ENCODE measurements at places on chromosomes 4 and X.

- no peak for DNase-seq
Measured at GRCh38 chr4:77021614-77022089, 54.1 kb downstream of the CCNI start.

- no peak for DNase-seq
Measured at GRCh38 chrX:23118890-23119527, 119.2 kb downstream of the DDX53 start.

DNA sequence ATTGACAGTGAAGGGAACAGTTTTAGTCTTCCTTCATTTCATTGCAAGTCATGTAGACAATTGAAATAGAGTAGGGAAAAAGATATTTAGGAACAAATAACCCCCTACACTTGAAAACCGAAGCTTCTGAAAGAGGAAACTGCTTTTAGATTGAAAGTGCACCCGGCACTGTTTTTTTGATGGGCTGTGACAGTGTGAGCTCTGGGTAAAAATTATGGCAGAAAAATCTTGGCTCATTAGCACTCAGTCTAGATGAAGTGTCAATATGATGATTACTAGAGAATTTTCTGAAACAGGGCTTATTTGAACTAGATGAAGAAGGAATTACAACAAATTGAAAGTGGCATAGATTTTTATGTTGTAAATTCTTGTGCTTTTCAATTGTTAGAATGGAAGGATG lies 1132.4 kb downstream of the RAPGEF2 start:
- no peak for DNase-seq

- DNase-seq = no peak
Measured at GRCh38 chr4:20570981-20571715, 129.1 kb upstream of the PACRGL start.

DNA sequence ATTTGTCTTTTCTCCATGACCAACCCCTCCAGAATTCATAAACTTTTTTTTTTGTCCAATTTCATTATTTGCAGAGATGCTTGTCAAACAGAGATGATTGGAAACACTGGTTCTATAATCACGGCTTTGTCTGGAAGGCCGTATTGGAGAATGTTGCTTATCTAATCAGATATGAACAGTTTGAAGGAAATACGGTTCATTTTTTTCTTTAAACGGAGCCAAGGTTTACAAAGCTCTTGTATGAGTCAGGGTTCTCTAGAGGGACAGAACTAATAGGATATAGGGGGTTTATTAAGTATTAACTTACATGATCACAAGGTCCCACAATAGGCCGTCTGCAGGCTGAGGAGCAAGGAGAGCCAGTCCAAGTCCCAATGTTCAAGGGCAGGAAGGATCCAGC lies 1415.8 kb downstream of the C4orf33 start:
- DNase-seq = no peak

DNA sequence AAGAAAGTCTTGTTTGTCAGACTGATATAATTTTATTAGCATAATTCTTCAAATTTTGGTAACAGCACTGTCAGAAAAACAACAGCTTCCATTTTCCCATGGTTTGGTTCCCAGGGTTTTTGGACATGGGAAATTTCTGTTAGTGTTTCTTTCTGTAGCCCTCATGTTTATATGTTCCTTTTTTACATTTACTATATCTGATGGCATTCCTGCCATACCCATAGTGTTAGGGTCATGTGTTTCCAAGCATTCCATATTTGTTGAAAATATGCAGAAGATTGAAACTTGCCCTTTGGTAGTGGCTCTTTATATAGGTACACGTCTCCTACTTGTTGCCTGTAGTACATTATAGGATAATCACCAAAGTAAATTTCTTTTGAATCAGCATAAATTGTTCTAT lies 65.8 kb downstream of the PDLIM5 start:
- no peak for DNase-seq

DNA sequence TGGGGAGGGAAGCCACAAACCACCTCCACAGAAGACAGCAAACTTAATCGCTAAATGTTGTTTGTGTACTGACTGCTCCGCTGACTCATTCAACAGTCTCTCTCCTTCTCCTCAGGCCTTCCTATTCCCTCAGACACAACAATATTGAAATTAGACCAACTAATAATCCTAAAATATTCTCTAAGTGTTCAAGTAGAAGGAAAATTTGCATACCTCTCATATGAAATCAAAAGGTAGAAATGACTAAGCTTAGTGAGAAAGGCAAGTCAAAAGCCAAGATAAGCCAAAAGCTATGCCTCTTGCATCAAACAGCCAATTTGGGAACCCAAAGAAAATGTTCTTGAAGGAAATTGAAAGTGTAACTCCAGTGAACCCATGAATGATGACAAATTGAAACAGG lies 75.7 kb upstream of the ARHGAP24 start:
- no peak for DNase-seq

DNA sequence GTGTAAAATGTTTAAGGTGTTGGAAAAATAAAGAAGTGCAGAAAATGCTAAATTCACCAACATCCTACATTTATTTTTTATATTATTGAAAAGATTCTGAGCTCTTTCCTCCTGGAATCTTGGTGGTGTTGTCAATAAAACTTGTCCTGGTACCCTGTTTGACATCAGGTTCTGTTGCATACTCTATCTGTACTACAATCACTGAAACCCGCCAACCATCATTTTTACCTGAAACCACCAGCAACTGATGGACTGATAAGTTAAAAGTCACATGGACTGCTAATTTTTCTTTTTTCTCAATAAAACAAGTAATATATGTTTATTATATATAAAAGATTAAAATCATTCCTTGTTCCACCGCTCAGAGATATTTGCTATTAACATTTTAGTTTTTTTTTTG lies 23.4 kb downstream of the STAP1 start:
- DNase-seq = no peak

- DNase-seq = no peak
Measured at GRCh38 chr4:37747772-37748330, 61.7 kb upstream of the RELL1 start.

DNA sequence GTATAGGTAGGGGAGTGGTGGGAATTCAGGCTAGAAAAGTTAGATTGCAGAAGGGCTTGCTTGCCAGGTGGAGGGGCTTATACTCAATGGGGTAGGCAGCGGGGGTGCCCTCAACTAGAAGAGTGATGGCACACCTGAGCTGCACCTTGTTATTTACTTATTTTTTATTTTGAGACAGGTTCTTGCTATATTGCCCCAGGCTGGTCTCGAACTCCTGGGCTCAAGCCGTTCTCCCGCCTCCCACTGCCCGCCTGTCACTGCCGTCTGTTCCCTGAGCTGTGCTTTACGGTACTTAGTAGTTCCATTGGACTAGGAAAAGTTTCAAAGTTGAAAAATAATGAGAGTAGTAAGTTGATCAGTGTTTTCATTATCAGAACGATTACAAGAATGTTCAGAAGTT lies 2.0 kb downstream of the ZFX start:
- no peak for DNase-seq

DNA sequence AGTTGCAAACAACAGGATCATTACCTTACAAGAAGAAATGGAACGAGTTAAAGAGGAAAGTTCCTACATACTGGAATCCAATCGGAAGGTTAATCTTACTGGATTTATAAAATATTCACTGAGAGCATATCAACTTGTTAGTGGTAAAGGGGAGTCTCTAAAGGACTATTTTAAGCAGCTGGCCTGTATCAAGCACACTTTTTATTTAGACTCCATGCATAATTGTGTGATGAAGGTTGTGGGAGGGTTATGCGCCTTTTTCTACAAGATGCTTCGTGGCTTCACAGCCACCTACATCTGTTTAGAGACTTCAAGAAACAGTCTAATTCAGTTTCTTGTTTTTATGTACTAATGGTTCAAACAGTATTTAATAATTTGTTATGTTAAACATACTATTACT lies 56.6 kb downstream of the GRSF1 start:
- DNase-seq = no peak
